ENCODE measurements at places on chromosomes 16 and 17.

DNA sequence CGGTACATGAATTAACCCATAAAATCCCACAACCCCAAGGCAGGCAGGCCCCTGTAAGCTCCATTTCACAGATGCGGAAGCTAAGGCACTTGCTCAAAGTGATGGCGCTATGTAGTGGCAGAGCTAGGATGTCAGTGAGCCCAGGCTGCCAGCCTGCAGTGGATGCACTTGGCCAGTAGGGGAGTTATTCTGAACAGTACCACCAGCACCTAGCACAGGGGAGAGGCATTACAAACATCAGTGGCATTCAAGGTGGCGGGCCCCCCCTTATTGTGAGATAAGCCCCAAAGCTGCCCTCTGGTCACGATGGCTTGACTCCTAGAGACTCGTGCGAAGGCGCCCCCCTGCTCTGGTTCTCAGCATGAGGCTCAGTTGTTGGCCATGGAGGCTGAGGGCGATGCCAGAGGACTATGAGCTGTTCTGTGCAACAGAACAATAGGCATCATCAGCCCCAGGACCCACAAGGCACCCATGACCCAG, 33.8 kb downstream of the GTF3C1 start:
- DNase-seq, result no peak

DNA sequence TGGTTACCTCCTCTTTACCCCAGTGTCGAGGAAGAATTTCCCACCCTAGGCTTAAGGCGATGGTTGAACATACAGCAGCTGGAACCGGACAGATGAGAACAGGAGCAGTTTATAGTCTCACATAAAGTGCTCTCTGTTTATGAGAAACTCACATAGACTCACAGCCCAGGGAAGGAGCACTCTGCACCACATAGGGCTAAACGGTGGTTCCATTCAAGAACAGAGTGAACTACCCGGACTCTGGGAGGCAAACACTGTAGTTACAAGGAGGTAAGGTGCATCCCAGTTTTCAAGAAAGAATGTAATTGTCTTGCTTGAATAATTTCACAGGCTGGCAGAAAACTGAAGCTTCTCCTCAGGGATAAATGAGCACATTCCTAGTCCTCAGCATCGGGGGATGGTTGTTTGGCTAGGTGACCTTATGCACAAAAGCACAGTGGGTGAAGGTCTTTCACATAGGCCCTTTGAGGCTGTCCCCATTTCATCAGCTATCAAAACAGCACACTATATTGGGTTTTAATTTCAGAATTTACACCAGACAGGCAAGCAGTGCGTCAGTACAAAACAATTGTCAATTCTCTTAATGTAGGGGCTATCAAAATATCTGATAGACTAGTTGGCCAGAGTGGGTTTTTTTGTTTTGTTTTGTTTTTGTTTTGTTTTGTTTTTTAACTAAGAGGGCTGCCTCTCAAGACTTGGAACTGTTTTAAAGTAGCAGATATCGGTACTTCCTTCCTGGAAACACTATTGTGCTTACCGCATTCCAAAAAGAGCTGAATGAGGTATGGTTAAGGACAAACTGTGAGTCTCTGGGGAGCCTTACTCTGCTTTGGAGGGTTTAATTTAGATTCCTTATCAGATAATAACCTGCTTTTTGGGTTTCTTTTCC, 918.1 kb upstream of the CDH8 start:
- no peak for DNase-seq

DNA sequence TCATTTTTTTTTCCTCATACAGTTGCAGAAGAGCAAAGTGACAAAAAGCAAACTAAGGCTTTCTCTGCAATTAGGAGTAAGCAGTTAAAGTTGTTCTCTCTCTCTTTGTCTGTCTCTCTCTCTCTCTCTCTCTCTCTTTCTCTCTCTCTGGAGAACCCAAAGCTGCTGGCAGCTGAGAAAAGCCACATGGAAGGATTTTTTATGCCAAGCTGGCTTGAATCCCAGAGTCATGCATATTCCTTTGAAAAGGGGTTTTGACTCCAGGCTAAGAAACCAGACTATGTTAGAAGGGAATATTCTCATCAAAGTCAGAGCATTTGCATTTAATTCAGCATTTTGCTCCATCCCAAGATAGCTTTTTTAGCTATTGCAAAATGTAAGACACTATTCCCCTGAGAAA, 1114.2 kb upstream of the GOT2 start:
- DNase-seq, result no peak

- DNase-seq, result no peak
Observed at GRCh38 chr17:44121997-44122815, 1.2 kb downstream of the HDAC5 start.

DNA sequence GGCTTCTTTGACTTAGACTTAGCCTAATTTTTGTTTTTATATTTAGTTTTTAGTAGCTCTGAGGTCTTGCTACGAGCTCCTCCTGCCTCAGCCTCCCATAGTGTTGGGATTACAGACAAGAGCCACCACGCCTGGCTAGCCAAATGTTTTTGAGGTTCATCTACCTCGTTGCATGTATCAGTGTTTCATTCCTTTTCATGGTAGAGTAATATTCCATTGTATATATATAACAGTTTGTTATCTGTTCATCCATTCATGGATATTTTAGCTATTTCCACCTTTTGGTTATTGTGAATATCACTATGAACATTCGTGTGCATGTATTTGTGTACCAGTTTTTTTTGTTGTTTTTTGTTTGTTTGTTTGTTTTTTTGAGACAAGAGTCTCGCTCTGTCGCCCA, 12.2 kb downstream of the NOL11 start:
- no peak for DNase-seq

DNA sequence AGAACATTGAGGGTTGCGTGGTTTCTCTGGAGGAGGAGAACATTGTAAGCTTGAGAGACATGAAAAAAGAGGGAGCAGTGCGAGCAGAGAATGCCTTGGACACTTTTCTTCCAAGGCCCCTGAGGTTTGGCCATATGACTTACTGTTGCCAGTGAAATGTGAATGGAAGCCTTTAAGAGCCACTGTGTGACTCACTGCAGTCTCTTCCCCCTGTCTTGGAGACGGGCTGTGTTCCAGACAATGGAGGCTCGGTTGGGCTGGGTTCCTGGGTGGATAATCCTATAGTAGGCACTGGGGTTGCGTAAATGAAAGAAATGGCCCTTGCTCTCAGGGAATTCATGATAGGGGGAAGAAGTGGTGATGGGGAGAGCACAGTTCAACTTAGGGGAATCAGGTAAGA, 75.5 kb downstream of the SHISA9 start:
- DNase-seq, result peak; percentile 24

DNA sequence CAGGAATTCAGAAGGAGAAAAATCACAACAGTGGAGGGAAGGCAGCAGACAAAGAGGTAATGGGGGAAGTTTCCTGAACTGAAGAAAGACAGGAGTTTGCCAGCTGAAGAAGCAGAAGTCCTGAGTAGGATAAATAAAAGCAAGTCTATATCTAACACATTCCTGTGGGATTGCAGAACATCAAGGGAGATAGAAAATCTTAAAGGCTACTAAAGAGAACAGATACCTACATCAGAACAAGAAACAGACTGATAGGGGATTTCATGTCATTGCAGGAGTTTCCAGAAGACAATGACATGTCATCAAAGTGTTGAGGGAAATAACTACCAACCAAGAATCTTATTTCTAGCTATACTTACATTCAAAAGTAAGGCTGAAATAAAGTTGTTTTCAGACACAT, 21.3 kb upstream of the CRYBA1 start:
- no peak for DNase-seq

GRCh38 chr17:4512156-4513112, 13.8 kb downstream of the SPNS2 start:
- no peak for DNase-seq

GRCh38 chr17:62801553-62802114, 6.5 kb downstream of the MARCHF10 start:
- DNase-seq, result no peak

DNA sequence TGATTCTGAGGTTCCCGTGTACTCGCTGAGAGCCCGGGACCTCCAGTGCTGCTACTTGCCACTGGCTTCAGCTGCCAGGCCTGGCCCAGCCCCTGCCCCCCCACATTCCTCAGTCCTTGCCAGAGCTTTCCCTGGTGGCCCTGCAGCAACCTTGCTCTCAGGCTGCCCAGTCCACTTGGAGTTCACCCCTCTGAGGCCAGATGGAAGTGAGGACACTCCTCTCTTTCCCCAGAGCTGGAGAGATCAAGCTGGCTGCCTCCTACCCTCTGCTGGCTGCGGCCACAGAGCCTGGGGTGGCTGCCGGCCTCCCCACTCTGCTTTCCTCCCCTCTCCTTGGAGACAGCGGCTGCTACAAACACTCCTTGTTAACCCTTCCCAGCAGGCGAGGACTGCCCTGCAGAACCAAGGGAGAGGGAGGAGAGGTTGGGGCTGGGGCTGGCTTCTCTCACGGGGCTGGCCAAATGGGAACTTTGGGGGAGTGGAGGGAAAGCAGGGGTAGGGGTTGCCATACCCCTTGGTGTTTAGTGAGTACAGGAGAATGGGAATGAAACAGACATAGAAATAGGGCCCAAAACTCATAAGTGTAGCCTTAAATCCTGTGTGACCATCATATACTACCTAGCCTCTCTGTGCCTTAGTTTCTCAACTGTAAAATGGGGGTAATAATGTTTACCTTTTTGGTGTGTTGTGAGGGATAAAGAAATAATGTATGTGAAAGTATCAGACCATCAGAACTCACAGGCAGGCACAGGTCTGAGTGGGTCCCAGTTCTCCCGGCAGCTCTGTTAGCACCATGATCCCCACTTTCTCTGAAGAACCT, at the start of gene GAS2L2:
Gene GAS2L2, minus strand, starts transcription at position 295 of the 820 bp plus-strand sequence. CDS start 389 bp downstream, outside the sequence.
- no peak for DNase-seq

GRCh38 chr17:3982113-3982512, 17.9 kb upstream of the ATP2A3 start:
- no peak for DNase-seq

DNA sequence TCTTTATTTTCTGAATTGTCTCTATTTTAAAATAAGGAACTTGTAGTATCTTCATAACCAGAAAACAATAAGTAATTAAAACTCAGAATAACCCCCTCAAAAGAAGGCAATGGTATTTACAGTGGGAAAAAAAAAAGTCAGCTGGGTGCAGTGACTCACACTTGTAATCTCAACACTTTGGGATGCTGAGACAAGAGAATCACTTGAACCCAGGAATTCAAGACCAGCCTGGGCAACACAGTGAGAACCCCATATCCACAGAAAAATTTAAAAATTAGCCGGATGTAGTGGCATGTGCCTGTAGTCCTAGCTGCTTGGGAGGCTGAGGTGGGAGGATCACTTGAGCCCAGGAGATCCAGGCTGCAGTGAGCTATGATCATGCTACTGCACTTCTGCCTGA, 33.5 kb downstream of the ADAM11 start:
- DNase-seq, result peak; percentile 26

DNA sequence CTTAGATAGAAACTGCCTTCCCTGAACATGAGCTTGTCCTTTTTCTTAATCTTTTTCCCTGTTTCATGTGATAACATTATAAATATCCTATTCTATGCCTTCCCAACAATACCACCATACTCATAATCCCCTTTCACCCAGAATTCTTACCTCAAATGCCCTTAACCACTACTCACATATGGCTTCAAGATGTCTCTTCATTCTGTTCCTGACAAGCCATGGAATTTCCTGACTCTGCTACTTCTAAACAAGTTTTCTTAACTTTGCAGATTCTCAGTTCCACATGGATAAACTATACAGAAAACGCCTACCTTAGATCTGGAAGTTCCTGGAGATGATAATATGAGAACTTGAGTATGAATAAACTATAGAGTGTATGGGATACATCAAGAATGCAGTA, 1217.8 kb downstream of the CDH8 start:
- no peak for DNase-seq

- no peak for DNase-seq
Observed at GRCh38 chr17:79794659-79795511, 2.0 kb downstream of the CBX8 start.

- no peak for DNase-seq
Observed at GRCh38 chr17:22669721-22670120, 977.4 kb downstream of the KCNJ18 start.

DNA sequence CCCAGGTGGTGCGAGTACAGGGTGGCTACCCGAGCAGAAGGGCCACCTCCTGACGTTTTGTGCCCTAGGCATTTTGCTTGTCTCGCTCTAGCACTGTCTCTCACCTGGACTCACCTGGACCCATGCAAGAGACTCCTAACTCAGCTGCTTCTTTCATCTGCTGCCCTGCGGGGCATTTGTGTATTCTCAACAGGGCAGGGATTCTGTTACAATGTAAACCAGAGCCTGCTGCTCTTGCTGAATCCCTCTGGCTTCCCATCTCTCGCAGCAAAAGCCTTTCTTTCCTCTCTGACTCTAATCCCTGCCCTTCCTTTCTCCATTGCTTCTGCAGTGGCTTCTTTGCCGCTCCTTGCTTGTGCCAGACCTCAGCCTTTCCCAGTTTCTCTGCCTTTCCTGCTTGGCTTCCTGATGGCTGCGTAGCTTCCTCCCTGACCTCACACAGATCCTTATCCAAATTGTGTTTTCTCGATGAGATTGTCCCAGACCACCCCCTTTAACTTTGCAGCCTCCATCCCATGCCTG, 10.2 kb downstream of the ARSG start:
- no peak for DNase-seq

DNA sequence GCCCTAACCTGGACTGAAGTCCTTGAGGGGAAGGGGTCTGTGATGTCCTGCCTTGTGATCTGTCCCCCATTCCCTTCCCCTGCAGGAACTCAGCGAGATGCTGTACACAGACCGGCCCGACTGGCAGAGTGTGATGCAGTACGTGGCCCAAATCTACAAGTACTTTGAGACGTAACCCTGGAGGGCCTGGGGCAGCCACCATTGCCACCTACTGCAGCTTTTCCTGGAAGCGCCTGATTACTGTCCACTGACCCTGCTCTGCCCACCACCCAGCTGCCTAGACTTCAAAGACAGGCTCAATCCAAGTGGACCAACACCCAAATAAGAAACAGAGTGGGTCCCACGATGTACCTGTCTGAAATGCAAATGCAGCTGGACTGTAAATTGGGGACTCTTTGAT, 153.4 kb downstream of the LGALS9B start:
- DNase-seq, result no peak

- no peak for DNase-seq
Observed at GRCh38 chr16:27449434-27450195, 47.6 kb downstream of the IL21R start.

DNA sequence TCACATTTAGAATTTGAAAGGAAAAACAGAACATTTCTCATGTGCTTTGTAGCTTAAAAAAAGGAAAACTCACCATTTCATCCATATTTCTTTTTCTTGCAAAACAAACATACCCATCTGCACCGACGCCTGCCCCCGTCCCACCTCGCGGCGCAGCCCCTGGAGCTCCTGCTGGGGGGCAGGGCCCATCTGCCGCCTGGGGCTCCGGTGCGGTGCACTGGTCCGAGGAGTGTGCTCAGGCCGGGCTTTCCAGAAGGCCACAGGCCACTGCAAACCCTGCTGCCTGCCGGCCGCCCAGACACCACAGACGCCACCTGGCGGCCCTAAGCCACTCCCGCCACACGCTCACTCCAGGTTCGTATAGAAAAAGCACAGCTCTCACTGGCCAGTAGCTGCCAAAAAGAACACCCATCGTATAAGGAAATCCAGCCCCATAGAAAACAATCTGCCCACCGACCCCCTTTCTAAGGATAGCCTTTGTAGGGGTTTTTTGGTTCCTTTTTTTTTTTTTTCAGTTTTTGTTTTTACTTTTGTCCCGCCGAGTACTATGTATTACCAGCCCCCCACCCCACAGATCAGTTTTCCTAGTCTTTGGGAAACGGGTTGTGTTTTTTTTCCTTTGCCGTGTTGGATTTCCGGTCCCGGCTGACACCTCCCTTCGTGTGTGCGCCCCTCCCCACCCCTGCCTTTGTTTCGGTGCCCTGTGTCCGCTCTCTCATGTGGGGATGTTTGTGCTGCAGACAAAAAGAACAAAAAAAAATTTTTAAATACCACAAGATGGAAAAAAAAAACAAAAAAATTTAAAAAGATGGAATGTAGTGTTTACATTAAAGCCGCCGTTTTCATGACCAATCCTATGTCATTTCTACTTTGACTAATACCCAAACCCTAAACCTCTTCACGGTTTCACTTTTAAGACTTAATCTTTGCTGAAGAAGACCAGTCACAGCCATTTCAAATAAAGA, 68.8 kb downstream of the AMFR start:
- DNase-seq, result peak; percentile 77
